Stimulated activated CD8-positive, alpha-beta memory T cell treated with anti-CD3 and anti-CD28 coated beads, Interleukin-2, amount 100 ng/mL, for 48 hours (primary cell): ENCODE measurements at places on chromosomes 12 and 14.

DNA sequence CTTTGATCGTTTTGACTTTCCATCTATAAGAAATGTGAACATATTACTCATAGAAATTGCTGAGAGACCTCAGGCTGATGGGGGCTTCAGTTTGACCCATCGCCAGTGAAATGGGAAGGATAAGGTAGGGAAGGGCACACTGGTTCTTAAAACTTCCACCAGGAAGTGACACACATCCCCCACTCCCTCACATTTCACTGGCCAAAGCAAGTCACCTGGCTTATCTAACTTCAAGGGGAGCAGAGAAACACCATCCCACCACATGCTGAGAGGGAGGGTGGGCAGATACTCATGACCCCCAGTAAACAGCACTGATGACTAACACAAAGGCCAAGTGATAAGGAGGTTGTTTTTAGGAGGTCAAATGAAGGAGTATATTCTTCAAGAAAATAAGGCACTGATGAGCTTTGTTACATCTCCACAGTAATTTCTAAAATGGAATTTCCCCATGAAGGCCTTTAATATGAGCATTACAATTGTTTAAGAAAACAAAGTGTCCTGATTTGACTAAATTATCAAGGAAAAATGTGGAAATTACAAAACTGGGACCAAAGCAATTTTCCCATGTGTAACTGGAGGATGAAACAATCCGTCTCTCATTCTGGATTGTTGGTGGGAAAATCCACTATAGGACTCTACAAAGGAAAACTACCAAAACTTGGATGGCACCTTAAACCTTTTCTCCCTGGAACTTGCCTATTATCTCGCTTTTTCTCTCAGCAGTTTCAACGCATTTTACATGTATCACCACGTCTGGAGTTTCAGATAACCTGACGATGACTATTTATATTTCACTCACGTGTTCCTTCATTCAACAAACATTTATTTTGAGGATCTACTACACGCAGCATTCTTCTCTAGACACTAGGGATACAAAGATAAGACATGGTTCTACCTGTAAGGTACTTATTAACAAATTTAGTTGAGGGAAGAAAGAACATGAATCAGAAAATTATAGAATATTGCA is 91.8 kb upstream of the EEA1 start:
- no peak for DNase-seq

DNA sequence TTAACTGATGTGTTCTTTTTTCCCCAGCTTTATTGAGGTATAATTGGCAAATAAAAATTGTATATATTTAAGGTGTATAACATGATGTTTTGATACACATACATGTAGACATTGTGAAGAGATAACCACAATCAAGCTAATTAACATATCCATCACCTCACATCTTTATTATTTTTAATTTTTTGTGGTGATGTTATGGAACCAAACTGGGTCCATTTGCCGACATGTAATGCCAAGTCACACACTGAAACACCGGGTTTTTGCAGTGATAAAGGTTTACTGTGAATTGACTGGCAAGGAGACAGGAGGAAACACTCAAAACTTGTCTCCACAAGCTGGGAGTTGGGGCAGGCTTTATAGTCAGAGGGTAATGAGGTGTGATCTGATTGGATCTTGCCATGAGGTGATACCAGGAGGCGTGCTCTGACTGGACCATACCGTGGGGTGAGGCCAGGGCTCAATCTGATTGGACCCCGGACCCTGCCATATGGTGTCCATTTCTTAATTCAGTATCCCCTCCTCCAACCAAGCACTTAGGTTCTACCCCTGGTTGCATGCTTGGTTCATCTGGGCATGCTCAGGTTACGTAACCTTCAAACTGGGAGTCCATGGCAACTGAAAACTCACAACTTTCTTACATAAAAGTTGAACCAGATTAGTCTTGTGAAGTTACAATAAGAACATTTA is 11.8 kb upstream of the WSCD2 start:
- no peak for DNase-seq

DNA sequence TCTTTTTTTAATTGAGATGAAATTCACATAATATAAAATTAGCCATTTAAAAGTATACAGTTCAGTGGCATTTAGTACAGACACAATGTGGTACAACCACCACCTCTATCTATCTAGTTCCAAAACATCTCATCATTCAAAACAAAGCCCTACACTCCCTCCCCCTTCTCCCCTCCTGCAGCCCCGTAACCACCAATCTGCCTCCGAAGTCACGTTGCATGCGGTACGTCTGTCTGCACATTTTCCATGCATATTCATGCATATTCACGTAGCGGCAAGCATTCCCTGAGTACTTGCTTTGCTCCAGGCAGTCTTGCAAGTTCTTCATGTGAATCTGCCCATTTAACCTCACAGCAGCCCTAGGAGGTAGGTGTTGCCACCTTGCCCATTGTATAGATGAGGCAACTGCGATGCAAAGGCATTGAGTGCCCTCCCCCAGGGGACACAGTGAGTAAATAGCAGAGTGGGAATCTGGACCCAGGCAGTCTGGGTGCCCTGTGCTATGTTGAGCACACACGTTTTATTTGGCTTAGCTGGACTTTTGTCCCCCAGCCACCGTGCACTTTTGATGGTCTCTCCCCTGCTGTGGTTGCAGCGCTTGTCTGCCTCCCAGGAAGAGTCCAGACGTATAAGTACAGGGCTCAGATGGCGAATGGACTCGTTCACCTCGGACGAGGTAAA is 43.4 kb downstream of the RIN3 start:
- DNase-seq: no peak

- no peak for DNase-seq
Measured at GRCh38 chr12:128920468-128920867, 67.2 kb downstream of the GLT1D1 start.
